ENCODE measurements at places on chromosomes 12 and 14.

DNA sequence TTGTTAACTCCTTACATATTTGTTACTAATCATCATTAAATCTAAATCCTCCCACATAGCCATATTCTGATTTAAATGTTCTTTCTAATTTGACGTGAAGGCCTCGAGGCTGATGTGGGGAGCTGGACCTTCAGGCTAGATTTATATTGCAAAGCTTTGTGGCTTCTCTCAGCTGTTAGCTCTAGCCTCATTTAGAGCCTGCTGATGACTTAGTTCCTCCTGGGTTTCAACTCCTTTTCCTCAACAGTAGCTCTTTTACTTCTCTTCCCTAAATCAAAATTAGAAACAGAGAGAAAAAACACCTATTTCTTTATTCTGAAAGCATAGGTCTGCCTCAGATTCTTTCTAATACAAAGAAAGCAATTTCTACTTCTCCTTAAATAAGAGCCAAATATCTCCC is 477.5 kb upstream of the CCDC196 start:
- DNase-seq: no peak

DNA sequence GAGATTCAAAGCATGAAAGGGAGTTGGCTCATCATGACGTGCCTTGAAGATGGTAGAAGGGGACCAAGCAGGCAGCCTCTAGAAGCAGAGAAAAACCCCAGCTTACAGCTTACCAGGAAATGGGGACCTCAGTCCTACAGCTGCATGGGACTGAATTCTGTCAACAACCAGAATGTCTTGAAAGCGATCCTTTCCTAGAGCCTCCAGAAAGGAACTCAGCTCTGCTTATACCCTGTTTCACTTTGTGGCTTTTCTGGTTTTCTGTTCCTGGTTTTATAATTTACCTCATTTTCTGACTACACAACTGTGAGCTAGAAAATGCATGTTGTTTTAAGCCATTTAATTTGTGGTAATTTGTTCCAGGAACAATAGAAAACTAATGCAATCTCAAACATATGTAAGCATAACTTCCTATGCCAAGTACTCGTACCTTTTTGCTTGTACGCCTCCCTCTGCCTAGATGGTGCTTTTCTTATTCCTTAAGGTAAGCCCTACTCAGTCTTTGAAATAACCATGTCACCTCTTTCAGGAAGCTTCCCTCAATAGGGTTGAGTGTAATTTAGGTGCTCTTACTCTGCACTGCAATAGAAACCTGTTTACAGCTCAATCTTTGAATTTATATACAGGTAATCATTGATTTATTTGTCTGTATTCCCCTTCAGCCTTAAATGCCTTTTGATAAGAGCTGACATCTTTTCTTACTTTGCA is 348.8 kb downstream of the TMEM117 start:
- DNase-seq: no peak

DNA sequence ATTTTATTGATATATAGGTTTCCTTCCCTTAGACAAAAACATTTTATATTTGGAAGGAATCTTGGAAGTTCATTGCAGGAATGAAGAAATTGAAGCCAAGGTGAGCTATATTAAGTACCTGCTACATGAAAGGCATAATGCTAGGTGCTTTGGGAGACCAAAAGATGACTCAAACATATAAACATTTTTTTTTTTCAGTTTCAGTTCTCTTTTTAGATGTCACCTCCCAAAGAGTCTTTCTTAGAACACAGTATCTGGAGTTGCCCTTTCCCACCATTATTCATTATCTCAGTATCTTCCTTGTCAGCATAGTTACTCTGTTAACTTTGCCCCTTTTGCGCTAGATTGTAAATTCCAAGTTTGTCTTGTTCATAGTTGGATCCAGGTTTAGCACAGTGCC is 1.1 kb downstream of the LIN52 start:
- no peak for DNase-seq

- DNase-seq: no peak
Observed at GRCh38 chr14:35298351-35298750, 6.2 kb downstream of the PSMA6 start.

- DNase-seq: no peak
Observed at GRCh38 chr12:132710043-132710404, 618 bp upstream of the PGAM5 start.

GRCh38 chr14:71355324-71356201 is 448.3 kb downstream of the PCNX1 start:
- DNase-seq: peak; percentile 54

- no peak for DNase-seq
Observed at GRCh38 chr14:87434680-87435079, 558.3 kb downstream of the GALC start.

DNA sequence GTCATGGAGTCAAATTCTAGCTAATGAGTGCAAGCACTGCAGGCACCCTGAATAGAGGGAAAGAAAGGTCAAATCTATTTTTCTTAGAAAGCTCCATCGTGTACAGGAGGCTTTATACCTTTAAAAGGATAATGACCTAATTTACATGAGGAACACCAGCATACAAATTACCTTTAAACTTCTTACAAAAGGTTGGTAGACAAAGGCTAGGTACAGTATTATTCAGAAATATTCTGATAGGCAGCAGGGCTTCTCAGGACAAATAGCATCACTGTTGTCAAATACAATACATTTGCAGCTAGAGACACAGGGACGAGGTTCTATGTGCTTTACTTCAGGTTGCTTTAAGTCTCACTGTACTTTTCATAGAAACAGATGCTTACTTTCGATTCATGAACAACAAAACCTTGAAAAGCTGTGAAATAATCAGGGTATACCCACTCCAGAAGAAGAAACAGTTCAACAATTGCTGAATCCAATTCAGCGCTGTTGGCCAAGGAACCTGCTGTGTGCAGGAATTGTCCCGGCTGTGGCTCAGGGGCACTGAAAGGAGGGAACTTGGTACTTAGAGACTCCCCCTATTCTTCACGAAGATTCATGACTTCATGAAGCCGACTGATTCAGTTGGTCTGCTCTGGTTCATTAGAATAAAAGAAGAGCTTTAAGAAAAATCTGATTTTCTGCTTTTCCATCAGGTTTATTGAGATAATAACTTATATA is 252.9 kb downstream of the PRKD1 start:
- no peak for DNase-seq

- peak; percentile 87 for DNase-seq
Observed at GRCh38 chr14:21087294-21088091, 11.0 kb downstream of the ZNF219 start.

- no peak for DNase-seq
Observed at GRCh38 chr14:101884934-101885576, 79.3 kb upstream of the DYNC1H1 start.

DNA sequence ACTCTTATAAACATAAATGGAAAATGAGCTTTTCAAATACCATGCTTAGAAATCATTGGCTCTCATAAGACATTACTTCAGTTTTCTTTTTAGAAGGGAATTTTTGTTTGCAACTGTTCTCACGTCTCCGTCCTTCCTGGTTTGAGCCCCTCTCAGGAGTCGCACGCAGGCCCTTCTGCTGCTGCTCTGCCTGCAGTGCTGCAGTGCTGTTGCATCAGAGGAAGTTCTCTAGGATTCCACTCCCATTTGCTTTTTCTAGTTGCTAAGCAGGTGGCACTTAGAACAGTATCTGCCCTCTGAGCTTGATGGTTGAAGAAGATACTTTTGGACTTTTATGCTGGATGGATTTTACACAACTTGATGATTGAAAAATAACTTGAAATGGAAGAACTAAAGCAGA is 70.8 kb downstream of the SCN8A start:
- DNase-seq: no peak

- no peak for DNase-seq
Observed at GRCh38 chr12:72010356-72010755, 71.7 kb downstream of the TPH2 start.

GRCh38 chr14:32050878-32051277 is 26.2 kb upstream of the ARHGAP5 start:
- DNase-seq: no peak

GRCh38 chr12:46886541-46887041 is 60.8 kb upstream of the SLC38A4 start:
- DNase-seq: peak; percentile 69

DNA sequence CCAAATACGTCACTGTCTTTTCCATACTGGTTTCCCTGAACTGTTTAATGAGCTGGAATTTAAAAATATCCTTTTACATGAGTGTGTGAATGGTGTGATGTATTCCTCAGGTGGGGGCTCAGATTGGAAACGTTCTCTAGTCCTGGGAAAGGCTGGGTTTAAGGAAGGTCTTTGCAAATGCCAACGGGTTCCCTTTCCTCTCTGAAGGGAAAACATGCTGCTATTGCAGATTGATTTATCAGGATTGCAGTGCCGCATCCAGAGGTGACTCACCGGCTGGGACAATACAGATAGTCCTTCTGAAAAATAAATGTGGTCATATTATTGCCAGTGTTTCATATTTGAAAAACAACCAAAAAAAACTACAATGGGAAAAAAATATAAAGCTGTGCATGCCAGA is 193.1 kb upstream of the FLRT2 start:
- no peak for DNase-seq

DNA sequence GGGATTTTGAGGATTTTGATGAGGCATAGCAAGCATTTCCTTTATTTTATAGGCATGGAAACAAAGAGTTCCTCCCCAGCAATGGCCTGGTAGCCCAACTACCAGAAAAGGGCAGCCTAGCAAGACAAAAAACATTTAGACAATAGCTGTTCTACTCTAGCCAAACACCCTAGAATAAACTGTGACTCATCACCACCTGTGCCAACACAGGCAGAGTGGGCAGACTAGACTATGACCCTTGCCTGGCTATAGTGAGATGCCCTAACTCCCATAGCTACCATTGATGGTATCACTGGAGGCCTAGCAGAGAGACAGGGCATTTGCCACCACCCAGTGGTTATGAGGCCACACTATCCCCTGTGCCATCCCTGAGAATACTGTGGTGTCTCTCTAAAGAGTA is 15.5 kb upstream of the CCER1 start:
- DNase-seq: no peak

DNA sequence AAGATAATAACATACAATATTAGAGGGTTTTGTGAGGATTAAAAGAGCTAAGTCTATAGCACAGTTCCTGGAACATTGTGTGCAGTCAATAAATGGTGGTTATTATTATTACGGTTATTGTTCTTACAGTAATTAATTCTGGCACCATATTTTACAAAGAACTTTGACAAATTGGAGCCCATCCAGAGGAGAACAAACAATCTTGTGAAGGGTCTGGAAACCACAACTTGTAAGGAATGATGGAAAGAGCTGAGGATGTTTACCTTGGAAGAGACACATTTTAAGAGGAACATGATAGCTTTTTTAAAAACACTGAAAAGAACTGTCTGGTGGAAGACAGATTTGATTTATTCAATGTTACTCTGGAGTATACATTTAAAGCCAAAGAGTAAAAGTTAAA is 150.5 kb upstream of the KRR1 start:
- peak; percentile 70 for DNase-seq

DNA sequence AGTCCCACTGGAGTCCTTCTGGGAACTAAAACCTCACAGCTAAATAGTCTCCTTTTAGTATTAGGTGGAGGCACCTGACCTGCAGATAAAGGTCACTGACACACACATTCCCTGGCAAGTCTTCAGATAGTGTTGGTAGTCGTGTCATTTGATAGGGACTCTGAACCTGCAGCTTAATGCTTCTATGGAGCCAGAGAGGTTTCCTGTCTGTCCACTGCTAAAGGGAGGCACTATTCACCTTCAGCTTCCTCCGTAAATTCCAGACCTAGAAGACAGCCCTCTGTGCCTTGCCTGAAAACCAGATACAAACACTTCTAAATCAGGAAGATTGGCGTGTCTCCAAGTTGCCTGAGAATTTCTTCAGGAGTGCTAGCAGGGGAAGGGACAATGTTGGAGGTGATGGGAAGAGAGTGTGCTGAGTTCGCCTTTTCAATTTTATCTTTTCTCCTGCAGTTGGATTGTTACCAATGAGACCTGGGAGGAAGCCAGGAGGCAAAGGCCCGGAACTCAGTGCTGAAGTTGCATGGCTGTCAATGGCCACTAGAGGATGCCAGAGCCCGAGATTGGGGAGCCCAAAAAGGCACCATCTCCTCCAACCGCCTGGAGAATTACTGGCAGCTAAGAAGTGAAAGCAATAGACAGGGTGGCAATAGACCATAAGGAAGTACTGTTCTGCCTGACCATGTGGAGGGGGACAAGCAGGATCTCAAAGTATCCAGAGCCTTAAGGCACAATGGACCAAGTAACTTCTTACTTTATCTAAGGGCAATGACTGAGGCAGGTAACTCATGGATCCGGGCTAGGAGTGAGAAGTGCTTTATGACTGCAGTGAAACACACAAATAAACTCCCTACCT is 81.6 kb upstream of the SCAF11 start:
- DNase-seq: peak; percentile 59

GRCh38 chr12:59425798-59426197 is 170.0 kb upstream of the SLC16A7 start:
- no peak for DNase-seq

GRCh38 chr12:2624543-2625288 is 170.1 kb upstream of the FKBP4 start:
- DNase-seq: peak; percentile 9

DNA sequence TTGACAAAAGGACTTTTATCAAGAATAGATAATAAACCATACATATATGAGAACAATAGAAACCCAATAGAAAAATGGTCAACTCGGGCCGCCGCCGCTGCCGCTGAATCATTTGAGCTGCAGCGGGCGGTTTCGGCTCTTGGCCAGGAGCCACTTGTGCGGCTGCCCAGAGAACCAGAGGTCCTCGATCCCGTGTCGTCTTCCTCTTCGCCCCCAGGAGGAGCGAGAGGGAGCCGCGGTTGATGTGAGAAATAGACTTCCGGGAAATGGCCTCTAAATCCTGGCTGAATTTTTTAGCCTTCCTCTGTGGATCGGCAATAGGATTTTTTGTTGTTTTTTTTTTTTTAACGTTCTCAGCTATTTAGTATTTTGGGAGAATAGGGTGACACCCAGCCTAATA is 44.8 kb downstream of the CPSF6 start:
- peak; percentile 64 for DNase-seq

Measured in stromal cell of bone marrow (primary cell).